ENCODE measurements at places on chromosomes 6 and 20. TPM values are rescaled to one million over a fixed set of nuclear protein-coding genes. Genes with fewer than 3 reads are reported as not detected.

The FOXA2 gene
- 1.2 TPM for total RNA-seq

GRCh38 chr6:2725999-2726567, 24.6 kb downstream of the MYLK4 start:
- DNase-seq = peak; percentile 78

The PLEKHG1 gene
- total RNA-seq = 0.48 TPM

DNA sequence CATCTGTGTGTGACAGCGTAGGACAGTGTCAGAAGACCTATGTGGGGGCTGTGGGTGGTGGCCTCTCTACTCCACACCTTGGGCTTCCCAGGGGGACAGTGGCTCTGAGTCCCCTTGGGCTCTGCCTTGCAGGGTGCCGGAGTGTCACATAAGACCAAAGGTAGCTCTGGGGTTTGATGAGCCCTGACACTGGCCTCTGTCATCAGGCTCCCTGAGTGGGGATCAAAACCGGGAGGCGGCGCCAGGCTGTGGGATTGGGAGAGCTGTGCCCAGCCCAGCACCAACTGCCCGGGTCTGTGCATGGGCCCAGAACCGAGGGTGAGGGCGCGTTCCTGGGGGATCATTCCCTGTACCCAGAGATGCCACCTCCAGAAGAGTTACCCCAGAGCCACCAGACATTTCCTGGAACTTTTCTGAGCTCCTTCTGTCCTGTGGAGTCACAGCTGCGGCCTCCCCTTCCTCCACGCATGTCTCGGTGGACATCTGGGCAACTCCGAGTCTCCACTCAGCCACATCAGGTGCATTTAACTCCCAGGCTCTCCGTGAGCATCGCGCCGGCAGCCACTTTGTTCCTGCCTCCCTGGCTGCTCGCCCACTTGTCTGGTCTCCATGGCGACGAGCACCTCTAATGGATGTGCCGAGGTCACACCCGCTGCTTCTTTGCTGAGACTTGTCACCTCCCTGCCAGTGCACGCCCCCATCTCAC, 94.7 kb downstream of the TMEM242 start:
- no peak for DNase-seq

The CASS4 gene
- not detected for total RNA-seq

The SLC4A11 gene
- 4.8 TPM for total RNA-seq

DNA sequence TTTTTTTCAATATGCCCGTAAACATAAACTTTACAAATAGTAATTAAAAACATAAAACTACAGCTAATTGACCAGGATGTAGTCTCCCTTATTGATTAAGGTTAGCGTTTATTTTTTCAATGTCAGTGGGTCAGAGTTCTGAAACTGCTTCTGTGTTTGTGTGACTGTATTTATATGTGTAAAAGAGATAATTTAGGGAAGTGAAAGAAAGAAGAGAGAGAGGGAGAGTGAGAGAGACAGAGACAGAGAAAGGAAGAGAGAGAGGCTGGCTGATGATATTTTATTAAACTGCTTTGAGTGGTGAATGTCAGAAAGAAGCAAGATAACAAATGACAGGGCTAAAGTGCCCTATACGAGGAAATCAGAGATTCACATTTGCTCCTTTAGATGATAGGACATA, 266.1 kb upstream of the PTCHD4 start:
- DNase-seq = no peak

- no peak for DNase-seq
Measured at GRCh38 chr6:104959026-104959858, 2.3 kb downstream of the LIN28B start.

- no peak for DNase-seq
Measured at GRCh38 chr6:15387118-15387517, 141.2 kb downstream of the JARID2 start.

The IDH3B gene
- 258 TPM for total RNA-seq

DNA sequence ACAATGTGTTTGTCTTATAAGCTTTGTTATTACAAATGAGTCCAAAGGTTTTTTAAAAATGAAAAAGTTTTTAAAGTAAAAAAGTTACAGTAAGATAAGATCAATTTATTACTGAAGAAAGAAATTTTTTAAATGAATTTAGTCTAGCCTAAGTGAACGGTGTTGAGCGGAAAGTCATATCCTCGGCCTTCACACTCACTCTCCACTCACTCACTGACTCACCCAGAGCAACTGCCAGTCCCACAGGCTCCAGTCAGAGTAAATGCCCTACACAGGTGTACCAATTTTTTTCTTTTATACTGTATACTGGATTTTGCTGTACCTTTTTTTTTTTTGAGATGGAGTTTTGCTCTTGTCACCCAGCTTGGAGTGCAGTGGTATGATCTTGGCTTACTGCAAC, 42.7 kb upstream of the AGPAT4 start:
- no peak for DNase-seq

GRCh38 chr6:165204807-165205545, 104.4 kb downstream of the C6orf118 start:
- no peak for DNase-seq

DNA sequence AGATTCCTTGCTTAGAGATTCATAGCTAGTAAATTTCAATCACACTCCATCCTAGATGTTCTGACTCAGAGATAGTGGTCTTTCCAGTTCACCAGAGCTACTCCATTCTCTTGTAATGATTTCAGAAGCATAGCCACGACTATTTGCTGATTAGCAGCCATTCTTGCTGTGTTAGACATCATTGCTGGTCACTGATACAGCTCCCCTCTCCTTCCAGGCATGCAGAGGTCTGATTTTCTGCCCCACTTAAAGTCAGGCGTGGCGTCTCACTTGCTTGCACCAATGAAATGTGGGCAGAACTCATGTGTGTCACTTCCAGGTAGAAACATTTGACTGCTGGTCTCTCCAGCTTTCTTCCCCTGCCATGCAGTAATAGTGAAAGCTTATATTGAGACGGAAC, 168.9 kb upstream of the JARID2 start:
- no peak for DNase-seq

GRCh38 chr6:11330413-11330760, 97.9 kb upstream of the NEDD9 start:
- no peak for DNase-seq

The PLCB1 gene
- total RNA-seq = 0.43 TPM

- DNase-seq = peak; percentile 95
Measured at GRCh38 chr20:4713401-4713800, 8.3 kb upstream of the PRND start.

- no peak for DNase-seq
Measured at GRCh38 chr6:106027758-106028157, 58.4 kb upstream of the PRDM1 start.

DNA sequence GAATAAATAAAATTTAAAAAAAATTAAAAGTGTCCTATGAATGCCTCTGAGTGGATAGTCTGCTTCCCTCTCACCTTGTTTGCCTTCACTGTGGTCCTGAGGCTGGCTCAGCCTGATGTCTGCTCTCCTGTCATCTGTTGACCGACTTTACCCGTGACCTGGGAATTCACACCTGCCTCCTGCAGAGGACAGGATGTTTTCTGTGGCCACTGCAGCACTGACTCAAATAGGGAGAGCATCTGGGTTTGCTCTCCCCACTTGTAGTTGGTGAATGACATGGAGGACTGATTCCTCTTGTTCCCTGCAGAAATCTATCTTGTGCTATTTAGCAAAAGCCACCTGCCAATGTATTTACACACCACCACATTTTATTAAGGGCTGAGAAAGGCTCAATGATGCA, 52.4 kb upstream of the ERVFRD-1 start:
- no peak for DNase-seq

- DNase-seq = no peak
Measured at GRCh38 chr6:31572041-31572911, at the start of gene LTA. Gene LTA, plus strand, starts transcription at chr6:31572289. Its CDS starts 454 bp downstream, at chr6:31572743.

The KAT14 gene
- total RNA-seq = 26.3 TPM

The MAS1 gene
- not detected for total RNA-seq

GRCh38 chr6:121879149-121879548, 443.7 kb downstream of the GJA1 start:
- no peak for DNase-seq

The AVP gene
- total RNA-seq = not detected

DNA sequence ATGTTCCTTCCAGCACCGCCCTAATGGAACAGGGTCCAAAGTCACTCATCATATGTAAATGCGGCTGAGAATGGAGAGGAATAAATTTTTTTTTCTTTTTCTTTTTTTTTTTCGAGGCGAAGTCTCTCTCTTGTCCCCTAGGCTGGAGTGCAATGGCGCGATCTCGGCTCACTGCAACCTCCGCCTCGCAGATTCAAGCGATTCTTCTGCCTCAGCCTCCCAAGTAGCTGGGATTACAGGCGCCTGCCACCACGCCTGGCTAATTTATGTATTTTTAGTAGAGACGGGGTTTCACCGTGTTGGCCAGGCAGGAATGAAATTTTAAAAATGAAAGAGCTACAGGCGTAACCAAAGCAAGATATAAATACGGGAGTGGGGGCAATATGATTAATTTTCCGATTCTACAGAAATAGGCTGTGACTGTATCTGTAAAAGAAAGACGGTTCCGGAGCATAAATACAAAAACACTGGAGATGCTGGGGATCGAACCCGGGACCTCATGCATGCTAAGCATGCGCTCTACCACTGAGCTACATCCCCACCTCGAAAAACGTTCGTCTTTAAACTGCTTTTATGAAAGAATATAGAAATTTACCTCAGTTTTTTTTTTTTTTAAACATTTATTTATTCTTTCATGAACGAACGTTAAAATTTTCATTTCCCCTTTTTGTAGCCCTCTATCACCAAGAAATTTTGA, 132.2 kb downstream of the GPX5 start:
- peak; percentile 59 for DNase-seq

The EPHA7 gene
- total RNA-seq = not detected

DNA sequence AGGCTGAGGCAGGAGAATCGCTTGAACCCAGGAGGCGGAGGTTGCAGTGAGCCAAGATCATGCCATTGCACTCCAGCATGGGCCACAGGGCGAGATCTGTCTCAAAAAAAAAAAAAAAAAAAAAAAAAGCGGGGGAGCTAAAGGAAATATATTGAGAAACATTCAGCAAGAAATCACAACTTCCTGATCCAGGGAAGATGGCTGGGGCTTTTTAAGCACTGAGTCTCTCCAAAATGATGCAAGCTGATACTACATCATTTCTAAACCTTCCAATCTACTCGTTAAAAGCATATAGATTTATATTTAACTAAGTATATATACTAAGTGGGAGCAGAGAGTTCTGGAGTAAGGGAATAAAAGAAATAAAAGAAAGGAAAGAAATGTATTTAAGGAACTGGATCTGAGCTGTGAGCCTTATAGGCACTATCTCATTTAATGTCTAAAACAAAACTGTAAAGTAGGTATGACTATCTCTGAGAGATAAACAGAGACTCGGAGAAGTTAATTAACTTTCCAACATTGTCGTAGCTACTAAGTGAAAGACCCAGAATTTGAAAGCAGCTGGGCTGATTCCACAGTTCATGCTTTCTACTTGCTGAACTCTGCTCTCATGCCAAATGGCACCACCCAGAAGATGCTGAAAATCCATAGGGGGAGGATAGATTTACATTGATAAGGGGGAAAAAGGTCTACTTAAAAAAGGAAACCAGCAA, 215.0 kb upstream of the MARCKS start:
- DNase-seq = no peak

The ZFP57 gene
- not detected for total RNA-seq

The PXMP4 gene
- total RNA-seq = 11.2 TPM

- peak; percentile 75 for DNase-seq
Measured at GRCh38 chr20:18224968-18225568, 63.3 kb upstream of the ZNF133 start.

DNA sequence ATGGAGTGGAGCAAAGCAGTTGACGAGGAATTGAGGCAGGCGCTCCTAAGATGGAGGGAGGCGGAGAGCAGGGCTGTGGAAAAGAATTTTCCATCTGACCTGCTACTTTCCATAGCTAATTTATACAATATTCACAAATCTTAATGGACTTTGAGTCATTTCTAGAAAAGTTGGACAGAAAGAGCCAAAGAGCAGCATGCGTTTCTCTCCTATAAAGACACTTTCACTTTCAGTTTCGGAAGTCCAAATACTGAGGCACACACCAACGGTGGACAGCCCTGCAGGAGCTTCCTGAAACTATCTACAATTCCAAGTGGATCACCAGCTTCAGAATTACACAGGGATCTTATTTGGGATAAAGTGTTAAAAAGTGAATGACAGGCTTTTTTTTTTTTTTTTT, 43.5 kb downstream of the PANK2 start:
- DNase-seq = peak; percentile 45

GRCh38 chr6:147508866-147509608, 547 bp downstream of the SAMD5 start:
- DNase-seq = no peak

GRCh38 chr6:109428889-109429477, 11.4 kb downstream of the PPIL6 start:
- DNase-seq = peak; percentile 24

DNA sequence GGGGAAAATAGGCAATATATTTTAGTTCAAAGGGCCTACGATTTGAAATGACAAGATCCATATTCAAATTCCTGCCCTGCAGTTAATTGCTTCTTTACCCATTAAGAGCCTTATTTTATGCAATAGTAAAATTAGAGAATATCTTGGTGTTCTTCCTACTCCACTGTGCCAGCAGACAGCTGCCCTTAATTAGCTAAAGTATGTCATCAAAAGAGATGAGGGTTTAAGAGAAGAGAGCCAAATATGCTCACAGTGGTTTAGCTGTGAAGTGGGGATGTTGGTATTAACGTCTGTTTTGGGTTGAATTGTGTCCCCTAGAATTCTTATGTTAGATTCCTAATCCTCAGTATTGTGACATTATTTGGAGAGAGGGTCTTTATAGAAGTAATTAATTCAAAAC, 148.1 kb downstream of the MOXD1 start:
- no peak for DNase-seq

The KCNS1 gene
- total RNA-seq = not detected

DNA sequence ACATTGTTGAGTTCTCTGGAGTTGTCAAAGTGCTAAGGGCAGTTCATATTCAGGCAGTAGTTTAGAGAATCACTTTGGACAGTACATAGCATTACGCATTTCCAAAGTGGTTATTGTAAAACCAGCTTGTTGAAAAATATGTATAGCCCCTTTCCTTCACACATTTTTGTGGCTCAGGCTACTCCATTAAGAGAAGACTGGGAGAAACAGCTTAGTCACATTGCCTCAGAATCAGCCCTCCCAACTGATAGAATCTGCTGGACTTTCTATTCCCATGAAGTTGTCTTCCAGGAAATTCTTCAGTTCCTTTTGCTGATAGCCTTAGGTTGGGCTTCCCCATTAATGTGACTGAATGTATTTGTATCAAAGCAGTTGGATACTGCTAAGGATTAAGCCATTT, 39.5 kb upstream of the HDGFL1 start:
- no peak for DNase-seq

The PI16 gene
- total RNA-seq = not detected

DNA sequence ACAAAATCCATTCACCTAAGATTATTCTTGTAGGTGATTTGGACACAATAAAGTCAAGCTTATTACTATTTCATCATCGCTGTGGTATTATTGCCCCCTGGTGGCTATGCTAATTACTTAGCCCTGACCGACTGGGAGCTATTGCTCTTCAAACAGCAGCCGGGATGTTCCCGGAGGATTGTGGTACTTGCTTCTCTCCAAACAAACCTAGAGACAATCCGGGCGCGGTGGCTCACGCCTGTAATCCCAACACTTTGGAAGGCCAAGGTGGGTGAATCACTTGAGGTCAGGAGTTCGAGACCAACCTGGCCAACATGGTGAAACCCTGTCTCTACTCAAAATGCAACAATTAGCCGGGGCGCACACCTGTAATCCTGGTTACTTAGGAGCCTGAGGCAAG, 15.4 kb upstream of the STMND1 start:
- DNase-seq = peak; percentile 84

GRCh38 chr6:155381673-155382337, 67.5 kb upstream of the TFB1M start:
- no peak for DNase-seq

Data from A172 (cell line).